WTC11 (cell line): ENCODE measurements at places on chromosomes 11 and 22.

DNA sequence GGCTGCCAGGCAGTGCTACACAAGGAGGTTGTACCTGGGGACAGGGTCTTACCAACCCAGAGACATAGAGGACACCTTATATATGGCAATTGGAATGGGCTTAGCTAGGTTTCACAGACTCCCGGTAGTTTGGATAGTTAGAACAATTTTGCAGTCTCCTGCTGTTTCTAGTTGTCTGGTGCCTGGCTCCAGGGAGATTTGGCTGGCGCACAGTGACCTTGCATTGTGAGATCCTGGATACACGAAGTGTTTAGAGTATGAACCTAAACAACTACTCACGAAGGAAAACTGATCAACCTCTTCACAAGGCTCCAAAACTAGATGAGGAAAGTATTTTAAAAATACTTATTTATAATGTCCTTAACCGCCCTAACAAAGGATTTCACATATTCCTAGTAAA is 614.7 kb downstream of the FAM181B start:
- no peak for DNase-seq

DNA sequence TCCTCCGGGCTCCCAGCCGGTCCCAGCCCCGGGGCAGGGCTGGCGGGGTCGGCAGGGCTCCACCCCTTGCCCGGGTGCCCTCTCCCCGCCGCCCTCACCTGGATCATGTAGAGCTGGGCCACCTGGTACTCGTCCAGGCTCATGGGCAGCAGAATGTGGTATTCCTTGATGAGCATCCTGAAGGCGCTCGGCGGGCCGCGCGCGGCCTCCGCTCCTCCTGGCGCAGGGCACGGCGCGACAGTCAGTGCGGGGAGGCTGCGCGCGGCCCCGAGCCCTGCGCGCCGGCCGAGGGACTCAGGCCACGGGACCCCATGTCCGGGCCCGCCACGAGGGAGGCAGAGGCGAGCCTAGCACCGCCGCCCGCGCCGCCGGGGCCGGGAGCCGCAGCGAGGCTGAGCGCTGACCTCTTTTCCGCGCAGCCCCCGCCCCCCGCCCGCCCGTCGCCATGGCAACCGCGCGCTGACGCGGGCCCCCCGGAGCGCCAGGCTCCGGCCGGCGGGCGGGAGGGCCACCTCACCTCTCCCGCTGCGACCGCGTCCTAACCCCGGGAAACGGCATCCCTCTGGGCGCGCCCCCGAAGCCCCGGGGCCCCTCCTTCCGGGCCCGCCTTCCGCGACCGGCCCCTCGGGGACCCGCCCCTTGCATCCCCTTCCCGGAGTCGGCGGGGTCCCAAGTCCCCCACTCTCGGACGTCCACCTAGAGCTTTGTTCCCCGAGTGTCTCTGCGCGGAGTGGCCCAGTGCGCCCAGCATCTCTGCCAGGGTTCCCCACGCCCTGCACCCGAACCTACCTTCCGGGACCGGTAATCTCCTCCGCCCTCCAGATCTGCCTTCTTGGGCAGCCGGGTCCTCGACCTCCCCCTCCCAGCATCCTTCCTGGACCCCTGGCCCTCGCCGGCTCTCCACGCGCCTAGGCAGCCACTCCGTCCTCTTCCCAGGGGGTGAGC is 886 bp downstream of the PITPNM1 start:
- no peak for DNase-seq

- no peak for DNase-seq
Observed at GRCh38 chr11:110918351-110918750, 206.1 kb upstream of the ARHGAP20 start.

DNA sequence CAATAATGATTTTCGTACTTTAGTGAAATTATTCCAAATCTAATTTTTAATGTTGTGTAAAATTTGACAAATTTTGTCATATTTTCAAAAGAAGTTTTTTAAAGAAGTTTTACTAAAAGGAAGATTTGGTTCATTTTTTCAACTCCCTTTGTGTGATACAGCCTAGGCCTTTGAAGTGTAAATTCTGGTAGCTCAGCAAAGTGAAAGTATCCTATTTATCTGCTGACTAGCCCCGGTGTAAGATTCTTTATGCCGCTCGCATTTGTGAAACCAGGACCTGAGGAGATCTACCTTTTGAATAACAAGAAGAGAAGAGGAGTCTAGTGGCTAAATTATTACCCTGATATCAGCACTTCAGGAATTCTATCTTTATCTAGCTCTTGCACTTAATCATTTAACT is 177.4 kb downstream of the JRKL start:
- DNase-seq = no peak

DNA sequence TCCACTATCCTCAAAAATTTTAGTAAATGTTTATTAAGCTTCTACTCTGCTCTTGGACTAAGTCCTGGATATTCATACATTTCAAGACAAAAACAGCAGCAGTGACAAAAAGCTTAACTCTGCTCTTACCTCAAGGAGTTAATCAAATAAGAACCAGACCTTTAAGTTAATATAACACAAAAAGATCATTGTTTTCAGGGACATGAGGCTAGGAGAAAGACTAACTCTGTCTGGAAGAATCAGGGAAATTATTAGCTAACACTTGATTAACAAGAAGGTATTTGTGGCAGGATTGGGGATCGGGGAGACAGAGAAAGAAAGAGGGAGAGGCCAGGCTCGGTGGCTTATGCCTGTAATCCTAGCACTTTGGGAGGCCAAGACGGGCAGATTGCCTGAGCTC is 74.4 kb downstream of the PPP2R1B start:
- DNase-seq = no peak

DNA sequence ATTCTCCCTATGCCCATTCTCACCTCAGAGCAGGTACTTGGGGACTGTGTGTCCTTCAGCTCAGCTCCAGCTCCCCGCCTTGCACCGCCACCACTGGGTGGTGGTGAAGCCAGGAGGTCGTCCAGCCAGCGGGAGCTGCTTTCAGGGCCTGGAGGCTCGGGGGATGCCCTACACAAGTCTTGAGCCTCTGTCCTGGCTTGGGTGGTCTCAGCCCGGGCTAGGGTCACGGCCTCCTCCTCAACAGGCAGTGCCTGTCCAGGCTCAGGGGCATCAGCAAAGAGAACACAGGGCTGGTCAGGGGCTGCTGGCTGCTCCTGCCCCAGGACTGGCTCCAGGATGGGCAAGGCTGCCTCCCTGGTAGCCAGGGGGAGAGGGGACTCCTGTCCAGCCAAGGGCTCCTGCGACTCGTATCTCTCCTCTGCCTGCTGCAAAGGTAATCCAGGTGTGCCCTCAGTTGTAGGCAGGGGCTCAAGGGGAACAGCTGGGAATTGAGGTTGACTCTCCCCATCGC is 12.2 kb downstream of the TNKS1BP1 start:
- no peak for DNase-seq
